Osteoblast (primary cell): ENCODE measurements at places on chromosomes 6 and 20.

- no peak for DNase-seq
These were observed 33.5 kb downstream of the DLL1 start for GRCh38 chr6:170257376-170257775.

GRCh38 chr6:170130771-170131241, 160.1 kb downstream of the DLL1 start:
- DNase-seq: peak; percentile 71

DNA sequence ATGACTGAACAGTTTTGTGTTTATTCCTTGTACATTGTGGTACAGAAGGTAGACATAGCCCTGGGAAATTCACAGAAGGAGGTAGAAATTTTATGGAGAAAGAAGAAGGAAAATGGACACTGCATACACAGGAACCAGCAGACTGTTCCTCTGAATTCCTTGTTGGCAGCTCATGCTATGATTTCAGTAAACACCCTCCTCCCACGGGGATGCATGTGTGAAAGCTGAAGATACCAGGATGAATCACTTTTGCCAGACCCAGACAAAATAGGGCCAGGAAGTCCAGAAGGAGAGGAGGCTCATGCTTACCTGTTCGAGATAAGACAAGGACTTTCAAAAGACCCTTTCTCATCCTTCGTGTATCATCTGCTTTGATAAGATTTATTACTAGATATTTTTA, 110.3 kb upstream of the GGTLC1 start:
- DNase-seq: no peak

- no peak for DNase-seq
These were observed 30.7 kb downstream of the GFRA4 start for GRCh38 chr20:3632311-3633004.

GRCh38 chr6:45513843-45514242, 136.1 kb upstream of the SUPT3H start:
- DNase-seq: no peak

- no peak for DNase-seq
These were observed 80.2 kb upstream of the PHACTR1 start for GRCh38 chr6:12636336-12636735.
